Psoas muscle (tissue), 8 donors: ENCODE measurements at places on chromosomes 11 and 22. TPM values are rescaled to one million over a fixed set of nuclear protein-coding genes. Genes with fewer than 3 reads are reported as not detected.

Gene ELP4
- 12.9 TPM for total RNA-seq

DNA sequence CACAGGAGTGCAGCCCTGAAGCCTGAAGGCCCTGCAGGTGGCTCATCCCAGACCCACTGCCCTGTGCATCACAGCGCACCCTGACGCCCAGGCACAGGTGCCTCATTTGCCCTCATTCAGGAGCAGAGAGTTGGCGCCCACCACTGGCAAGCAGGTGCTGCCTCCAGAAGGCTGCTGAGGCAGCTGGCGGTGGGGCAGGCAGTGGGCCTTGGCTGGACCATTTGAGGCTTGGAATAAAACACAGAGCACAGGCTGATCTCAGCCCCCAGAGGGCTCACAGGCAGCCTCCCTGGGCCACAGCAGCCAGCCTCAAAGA is 1151.9 kb downstream of the BRD1 start:
- peak; percentile 38 for DNase-seq

Gene KCNJ1
- not detected for total RNA-seq

Gene GAL3ST1
- total RNA-seq: 0.80 TPM

- DNase-seq: no peak
Measured at GRCh38 chr11:35938231-35938630, 5.6 kb upstream of the LDLRAD3 start.
